Stimulated activated CD8-positive, alpha-beta memory T cell treated with anti-CD3 and anti-CD28 coated beads, Interleukin-12 subunit alpha, Interleukin-12 subunit beta, amount 100 ng/mL, for 4 hours (primary cell): ENCODE measurements at places on chromosomes 3 and 15.

DNA sequence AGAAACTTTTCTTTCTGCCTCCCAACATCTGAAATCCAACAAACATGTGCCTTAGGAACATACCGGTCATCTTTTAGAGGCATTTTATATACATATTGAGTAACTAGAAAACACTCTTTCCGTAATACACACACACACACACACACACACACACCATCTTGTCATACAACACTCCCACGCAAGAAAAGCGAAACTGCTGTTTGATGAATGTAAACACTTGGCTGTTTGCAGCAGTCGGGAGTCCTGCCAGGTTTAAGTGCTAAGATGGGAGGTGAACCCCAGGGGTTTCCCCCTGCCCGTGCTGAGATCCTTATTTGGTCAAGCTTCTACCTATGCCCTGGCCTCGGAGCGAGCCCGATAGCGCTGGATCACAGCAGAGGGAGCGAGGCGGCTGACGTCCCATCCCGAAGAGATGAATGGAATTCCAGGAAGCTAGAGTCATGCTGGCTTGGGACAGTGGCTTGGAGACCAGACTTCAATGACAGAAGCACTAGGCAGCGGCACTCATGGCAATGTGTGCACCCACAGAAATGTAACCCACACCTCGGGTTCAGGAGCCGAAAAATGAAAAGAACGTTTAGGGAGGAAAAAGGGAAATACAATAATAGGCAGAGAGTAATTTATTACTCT, 1.3 kb upstream of the THBS1 start:
- DNase-seq = no peak

DNA sequence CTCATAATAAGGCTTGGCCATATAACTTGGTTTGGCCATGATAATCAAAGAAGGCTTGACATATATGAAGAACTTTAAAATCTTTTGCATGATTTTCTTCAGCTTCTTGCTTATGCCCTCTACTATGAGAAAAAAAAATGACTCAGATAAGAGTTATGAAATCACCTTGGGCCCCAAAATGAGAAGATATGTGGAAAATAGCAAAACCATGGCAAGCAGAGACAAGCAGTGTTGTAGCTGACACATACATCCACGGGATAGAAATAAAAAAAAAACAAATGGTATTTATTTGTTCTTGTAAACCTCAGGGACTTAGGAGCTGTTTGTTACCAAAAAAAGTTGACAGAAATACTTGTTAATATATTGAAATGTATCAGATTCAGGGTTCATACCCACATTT, 614.8 kb upstream of the BCHE start:
- no peak for DNase-seq

DNA sequence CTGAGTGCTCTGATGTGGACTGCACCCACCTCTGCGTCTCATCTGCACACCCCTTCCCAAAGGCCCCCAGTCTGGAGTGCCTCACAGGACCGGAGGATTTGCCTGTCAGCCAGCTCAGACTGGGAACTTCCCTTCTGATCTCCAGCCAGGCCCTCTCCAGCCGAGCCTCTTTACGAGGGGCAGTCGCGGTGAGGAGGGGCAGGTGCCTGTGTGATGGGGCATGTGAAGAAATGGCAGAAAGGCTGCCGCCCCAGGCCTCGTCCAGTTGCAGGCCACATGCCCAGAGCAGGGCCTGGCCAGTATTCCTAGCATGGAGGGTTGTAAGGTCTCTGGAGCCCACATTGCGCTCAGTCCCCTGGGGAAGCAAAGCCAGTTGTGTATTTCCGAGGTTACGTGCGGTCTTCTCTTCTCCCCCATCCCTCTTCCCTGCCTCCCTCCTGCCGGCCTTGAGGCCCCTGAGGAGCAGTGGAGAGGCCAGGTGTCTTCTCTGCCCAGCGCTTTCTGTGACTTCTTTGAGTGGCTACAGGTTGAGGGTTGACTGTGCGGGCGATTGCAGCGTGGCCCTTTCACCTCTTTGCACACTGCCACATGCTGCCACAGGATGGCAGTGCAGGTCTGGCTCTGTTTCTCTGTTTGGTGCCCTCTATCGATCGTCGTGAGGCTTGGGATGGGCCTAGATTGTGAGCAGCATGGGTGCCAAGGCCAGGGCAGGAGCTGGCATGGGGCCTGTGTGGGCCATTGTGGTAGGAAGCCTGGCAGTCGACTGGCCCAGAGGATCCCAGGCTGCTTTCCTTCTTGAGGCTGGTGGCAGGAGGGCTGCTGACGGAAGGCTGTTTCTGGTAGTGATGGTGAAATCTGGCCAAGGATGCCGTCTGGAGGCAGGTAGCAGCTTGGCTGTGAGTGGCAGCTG, 5.3 kb downstream of the CLK3 start:
- DNase-seq = peak; percentile 45

DNA sequence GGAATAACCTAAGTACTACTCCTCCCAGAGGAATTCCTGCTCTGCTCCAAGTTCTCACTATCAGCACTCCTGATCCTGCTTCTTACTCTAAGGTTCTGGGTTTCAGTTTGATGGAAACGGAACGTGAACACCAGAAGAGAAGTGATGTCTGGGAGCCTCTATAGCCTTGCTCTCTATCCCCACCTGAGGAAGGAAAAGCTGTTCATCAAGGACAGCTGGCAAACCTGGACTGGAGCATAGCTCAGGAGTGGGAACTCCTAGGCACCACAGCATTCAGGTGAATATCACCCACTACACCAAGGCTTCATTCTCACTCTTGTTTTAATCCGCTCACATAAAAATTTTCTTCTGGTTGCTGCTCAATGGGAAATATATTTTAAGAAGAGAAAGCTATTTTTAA, 13.0 kb upstream of the CADPS start:
- DNase-seq = no peak

DNA sequence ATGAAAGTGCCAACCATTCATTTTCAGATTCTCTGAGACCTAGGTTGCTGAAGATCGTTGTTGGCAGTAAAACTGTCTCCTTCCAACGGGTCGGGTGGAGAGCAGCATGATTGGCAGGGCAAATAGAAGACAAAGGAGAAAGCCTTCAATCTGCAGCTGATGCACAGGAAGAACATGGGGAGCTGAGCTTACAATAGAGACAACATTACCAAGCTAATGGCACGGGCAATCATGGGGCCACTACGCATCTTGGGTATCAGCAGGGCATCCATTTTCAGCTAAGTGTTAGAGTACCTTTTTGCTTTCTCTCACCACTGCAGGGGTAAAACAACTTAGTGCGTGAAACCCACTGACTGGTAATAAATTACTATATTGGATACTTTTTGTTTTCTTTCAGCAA, 114.8 kb downstream of the WDR72 start:
- DNase-seq = no peak
